HFFc6 (cell line): ENCODE measurements at places on chromosomes 2 and 18. TPM values are rescaled to one million over a fixed set of nuclear protein-coding genes. Genes with fewer than 3 reads are reported as not detected.

C2orf76 gene
- total RNA-seq = 9.3 and 9.5 TPM in 2 replicates

- peaks cover 9% of the 10 kb centered on the region; the same call in 1 of the 2 replicates for H3K36me3 ChIP-seq
- no peak overlapping the region for H3K4me3 ChIP-seq
- DNase-seq = no peak
- H3K27ac ChIP-seq = peak overlapping the region; percentile 22; the same call in 1 of the 2 replicates
- peaks cover 30% of the 10 kb centered on the region for H3K4me1 ChIP-seq
- H3K27me3 ChIP-seq = no peaks in the 10 kb centered on the region; the same call in 1 of the 2 replicates
These were observed 22.9 kb downstream of the ZNF532 start for GRCh38 chr18:58887613-58887963.

CDC42EP3 gene
- total RNA-seq = 194 to 233 TPM (median 220 TPM) in 3 replicates

TBR1 gene
- total RNA-seq = 0.21 TPM in 1 of 2 replicates, not detected in the other

AKAIN1 gene
- total RNA-seq = not detected in 3 replicates
